Daoy (cell line): ENCODE measurements at places on chromosomes 2 and 18. TPM values are rescaled to one million over a fixed set of nuclear protein-coding genes. Genes with fewer than 3 reads are reported as not detected.

DQX1 gene
- 1.1 TPM in 1 of 2 replicates, not detected in the other for total RNA-seq

FBXO15 gene
- 0.63 and 0.91 TPM in 2 replicates for total RNA-seq

- DNase-seq = no peak
Observed at GRCh38 chr2:238267884-238268680, 20.3 kb downstream of the PER2 start.

BOK gene
- 3.3 and 4.6 TPM in 2 replicates for total RNA-seq

OR6B2 gene
- not detected in 2 replicates for total RNA-seq

DNA sequence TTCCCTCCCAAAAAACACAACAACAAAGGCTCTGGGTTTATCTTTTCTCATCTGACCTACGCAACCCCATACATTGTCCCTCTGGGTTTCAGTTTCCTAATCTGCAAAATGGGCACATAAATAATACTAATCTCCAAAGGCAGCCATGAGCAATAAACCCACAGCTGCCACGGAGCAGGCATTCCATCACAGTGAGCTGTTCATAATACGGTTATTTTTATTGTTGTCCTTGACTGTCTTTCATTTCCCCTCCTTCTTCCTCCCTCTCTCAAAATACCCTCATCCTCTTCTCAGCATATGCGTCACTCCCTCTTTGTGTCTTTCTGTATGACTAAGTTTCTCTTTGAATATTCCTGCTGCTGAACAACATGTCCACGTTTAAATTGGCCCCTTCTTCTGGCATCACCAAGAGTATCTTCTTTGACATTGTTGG is 129.8 kb upstream of the CAB39 start:
- DNase-seq = peak; percentile 39
